ENCODE measurements at places on chromosomes 1 and 21.
A peak's percentile ranks its signal among the peaks of the same experiment; 100 is the strongest.

DNA sequence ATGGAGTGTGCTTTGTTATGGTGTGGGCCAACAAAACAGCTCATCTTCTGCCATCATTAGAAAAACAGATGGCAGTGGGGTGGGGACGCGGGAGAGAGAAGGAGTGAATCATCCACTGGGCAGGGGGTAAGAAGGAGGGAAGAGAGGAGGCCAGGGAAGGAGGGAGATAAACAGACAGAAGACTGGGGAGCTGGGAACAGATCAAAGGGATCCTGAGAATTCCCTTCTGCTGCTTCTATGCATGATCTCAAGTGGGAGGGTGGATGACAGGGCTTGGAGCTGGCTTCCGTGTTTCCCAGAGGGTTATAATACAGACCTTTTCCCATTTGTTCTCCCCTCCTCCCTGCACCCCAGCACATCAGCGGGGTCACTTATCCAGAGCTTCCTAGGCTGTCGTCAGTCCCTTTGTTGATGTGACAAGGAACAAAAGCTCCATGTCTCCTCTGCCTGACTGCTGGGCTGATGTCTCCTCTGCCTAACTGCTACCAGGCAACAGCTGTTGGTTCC lies 338.6 kb downstream of the PAPPA2 start:
- no peak for DNase-seq

GRCh38 chr1:92354259-92354658 lies 55.4 kb downstream of the RPAP2 start:
- no peak for DNase-seq

- DNase-seq: no peak
Observed at GRCh38 chr1:157312082-157312812, 174.1 kb upstream of the ETV3 start.

- DNase-seq: no peak
Observed at GRCh38 chr1:165288350-165289120, 68.0 kb downstream of the LMX1A start.

DNA sequence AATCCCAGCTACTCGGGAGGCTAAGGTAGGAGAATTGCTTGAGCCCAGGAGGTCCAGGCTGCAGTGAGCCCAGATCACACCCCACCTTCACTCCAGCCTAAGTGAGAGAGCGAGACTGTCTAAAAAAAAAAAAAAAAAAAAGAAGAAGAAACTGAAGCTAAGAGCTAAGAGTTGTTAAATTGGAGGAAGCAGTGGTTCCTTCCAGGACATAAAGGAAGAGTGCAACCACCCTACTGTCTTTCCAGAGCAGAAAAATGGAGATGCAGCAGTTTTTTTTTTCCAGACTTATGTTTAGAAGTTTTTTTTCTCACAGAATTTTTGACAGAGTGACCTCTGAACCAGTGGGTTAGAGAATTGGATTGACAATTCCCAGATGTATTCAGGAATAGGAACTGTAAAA lies 88.7 kb downstream of the HLX start:
- DNase-seq: no peak

- DNase-seq: no peak
Observed at GRCh38 chr1:183498342-183498991, 26.2 kb downstream of the SMG7 start.

DNA sequence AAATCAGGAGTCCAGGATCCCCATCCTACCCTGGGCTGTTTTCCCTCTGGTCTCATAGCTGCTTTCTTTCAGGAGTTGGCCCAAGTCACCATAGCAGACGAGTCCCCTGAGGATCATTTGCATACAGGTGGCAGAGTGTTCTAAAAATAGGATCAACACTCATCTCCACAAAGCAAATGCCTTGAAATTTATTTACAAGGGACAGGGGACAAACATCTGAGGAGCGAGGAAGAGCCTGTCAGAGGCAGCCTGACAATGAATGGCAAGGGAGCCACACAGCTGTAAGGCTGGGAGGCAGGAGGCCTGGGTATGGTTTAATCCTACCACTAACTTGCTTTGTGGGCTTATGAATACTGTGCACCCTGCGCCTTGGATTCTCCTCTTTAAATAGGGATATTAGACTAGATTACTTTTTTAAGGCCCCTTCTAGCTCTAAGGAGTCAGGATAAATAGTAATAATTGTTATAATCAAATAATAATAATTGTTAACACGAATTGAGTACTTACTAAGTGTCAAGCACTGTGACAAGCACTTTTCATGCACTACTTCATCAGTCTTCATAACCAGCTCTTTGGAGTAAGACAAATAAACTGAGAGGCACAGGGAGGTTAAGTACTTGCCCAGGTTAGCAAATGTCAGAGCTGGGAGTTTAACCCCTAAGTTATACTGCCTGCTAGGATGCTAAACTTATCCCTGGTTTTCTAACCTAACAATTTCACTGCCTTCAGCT lies 34.5 kb downstream of the RAB3B start:
- DNase-seq: no peak

DNA sequence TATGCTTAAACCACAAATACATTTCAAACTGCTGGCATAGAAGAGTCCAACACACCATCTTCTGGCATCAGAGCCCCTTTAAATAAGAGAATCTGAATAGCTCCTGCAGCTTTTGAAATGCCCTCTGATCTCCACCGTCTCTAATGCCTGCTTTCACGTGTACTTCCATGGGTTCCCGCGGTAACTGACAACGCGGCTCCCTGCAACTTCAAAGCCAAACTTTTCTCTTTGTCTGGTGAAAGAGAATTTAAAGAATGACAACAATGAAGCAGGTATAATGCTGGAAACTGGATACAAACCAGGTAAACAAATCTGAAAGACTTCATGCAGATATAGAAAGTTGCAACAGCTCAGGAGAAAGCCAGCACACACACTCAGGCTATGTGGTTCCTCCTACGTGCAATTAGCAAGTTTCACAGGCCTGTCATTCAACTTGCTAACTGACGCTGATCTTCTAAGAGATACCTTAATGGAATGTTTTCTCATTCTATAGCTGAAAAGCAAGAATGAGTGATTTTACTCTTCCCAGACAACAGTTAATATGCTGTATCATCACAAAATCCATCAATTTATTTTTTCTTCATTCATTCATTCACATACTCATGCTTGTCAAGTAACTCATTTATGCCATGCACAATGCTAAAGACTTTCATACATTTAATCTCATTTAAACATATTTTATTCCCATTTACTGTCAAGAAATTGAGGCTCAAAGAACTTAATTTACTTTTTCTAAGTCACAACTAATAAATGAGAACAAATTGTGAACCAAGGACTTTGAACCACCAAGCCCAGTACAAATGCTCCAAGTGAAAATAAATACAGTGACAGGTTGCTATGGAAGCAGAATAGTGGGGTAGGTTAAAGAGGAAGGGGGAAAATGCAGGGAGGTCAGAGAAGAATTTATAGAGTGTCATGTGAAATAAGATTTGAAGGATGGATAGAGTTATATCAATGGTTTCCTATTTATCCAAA lies 202.7 kb upstream of the SNX7 start:
- no peak for DNase-seq

DNA sequence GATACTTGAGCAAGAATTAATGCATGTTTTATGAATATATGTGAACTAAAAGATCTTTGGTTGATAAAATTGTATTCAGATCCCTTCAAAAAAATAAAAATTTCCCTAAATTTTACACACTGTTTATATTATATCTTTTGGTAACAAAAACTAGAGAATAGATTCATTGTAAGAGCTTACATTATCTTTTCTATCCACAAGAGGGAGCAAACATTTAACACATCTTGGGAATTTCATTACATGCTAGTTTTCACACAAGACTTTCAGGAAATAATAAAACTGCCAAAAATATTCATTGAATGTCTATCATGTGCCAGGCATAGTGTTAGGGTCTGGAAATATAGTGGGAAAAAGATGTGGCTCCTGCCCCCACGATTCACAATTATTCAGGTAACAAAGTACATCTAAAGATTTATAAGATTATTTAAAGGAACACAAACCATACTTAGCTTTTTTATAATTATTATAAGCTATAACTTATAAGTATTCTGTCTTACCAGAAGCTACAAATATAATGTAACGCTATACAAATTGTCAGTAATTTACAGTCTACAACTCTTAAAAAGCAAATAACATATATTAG lies 30.6 kb downstream of the FAF1 start:
- DNase-seq: peak; percentile 13

DNA sequence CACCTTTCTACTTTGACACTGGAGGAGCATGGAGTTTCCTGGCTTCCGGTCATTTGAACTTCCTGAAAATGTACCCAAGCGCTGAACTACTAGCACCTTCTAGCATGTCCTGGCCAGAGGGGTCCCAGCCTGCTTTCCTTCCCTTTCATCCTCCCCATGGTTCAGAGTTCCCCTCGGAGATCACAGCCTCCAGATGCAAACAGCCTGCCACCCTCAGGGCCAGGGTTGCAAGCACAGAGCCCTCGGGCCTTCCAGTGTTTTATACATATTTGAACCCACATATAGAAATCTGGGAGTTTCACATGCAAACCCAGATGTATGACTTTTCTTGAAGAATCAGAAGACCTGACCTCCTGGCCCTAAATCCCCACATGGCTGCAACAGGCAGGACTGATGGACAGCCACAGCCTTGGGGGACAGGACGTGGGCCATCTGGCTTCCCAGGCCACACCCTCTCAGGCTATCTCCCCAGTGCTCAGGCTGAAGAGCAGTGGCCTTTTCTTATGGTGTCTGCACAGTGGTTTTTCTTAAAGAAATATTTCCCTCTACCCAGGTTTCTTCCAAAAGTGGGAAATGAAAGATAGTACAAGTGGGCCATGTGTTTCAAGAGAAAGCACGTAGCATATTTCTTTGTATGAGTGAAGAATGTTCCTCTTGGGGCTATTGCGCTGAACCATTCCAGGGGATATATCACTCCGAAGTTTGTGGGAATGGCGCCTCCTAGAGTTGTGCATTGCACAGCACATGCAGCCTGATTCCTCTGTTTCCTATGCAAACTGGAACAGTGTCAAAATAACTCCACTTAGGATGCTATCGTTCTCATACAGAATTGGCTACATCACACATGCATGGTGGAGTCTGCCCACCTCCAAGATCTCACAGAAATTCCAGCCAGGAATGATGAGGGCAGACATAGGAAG lies 232.0 kb upstream of the VAMP3 start:
- DNase-seq: no peak

- DNase-seq: no peak
Observed at GRCh38 chr21:34280959-34281358, 82.8 kb upstream of the KCNE2 start.

GRCh38 chr1:185404291-185404690 lies 87.2 kb upstream of the IVNS1ABP start:
- DNase-seq: no peak

GRCh38 chr1:44347280-44347679 lies 7.8 kb downstream of the ERI3 start:
- no peak for DNase-seq

DNA sequence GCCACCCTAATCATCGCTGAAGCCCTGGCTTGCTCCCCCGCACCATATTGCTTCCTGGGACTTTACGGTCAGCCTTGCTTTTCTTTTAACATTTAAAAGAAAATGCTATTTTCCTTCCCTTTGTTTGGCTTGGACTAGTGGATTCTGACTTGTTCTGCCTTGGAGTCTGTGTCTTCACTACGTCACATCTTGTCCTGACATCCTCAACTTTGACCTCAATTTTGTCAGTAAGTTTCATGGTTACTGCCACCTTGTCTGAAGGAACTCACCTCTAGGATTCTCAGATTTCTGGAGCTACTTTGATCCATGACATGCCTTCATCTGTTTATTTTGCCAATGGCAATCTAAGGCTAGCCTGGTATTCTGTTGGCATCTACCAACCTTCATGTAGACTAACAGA lies 4.3 kb downstream of the RNASEL start:
- DNase-seq: no peak

- no peak for DNase-seq
Observed at GRCh38 chr1:203506858-203507626, 13.1 kb downstream of the OPTC start.

GRCh38 chr1:226995365-226996332 lies 55.6 kb downstream of the COQ8A start:
- DNase-seq: no peak

DNA sequence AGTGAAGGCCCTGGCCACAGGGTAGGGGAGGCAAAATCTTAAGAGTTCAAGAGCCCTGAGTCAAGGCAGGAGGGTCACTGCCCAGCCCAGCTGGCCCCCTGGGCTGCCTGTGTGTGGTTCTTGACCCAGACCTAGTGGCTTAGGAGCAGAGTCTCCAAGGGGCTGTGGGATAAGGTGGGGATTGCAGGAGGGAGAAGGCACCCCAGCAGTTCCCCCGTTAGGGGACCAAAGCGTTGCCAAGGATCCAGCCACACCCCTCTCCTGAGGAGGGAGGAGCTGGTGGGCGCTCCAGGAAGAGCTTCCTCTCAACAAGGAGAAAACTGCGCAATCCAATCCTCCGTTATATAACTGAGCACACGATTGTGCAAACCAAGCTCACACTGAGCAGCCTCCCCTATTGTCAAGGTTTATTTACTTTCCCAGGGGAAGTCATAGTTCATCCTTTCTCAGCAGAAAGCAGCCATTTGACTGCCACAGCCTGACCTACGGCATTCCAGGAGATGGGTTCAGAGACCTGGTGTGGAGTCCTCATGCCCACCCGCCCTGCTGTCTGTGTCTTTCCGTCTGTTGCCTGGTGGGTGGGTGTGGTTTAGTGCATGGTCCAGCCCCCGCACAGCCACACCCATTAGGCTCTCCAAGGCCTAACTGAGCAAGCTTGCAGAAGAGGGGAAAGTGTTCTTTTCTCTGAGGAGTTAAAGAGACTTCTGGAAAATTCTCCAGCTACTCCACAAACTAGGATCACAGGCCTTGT lies 3.5 kb downstream of the EPHX1 start:
- DNase-seq: no peak

DNA sequence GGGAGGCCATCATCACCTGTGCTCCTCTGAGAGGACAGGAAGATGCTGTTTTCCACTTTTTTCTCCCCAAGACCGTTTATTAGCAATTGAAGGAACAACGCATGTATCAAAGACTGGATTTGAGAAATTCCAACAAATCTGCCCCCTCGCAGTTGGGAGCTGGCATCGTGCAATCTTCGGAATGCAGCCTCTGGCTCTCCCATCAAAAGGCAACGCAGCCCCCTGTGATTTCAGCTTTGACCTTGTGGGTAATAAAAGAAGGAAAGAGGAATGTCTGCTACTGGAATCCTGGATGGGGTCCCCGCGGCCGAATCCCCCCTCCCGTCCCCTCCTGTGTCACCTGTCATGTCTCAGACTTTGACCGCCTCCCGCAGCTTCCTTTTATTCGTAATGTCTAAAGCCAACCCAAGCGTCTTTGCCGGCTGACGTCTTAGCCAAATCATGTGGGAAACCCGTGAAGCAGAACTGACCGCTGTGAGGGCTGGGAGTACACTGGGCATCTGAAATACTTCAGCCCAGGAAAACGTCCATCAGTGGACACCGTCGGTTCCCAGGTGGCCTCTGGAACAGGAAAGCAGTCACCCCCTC lies 101.5 kb downstream of the WDR4 start:
- DNase-seq: peak; percentile 40

GRCh38 chr1:3327936-3328590 lies 126.4 kb upstream of the ARHGEF16 start:
- DNase-seq: no peak

- no peak for DNase-seq
Observed at GRCh38 chr1:208924928-208925327, 658.6 kb upstream of the CAMK1G start.

All from retinal pigment epithelial cell (primary cell).